Cardiac muscle cell (in vitro differentiated cells and primary cell): ENCODE measurements at places on chromosomes 7 and 10.

GRCh38 chr10:119652361-119652730 lies 1.2 kb downstream of the BAG3 start:
- peak; percentile 69 for DNase-seq

GRCh38 chr10:98260752-98261151 lies 7.2 kb downstream of the LOXL4 start:
- DNase-seq = no peak

DNA sequence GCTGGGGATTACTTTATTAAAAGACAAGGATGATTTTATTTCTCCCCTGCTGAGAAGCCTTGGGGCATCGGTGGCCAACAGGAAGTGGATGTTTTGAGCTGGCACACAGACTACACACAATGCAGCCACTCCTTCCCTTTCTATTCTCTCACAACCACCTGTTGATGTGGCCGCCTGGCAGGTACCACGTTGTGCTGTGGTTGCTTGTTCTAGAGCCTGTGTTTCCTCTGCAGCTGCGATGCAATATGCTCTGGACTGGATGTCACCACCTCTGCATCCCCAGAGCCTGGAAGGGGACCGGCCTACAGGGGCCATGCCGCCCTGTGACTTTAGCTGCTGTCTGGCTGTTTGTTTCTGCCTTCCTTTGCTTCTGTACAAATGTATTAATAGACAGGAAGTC lies 195.7 kb upstream of the CELF2 start:
- DNase-seq = no peak

GRCh38 chr10:95655571-95656290 lies 780 bp downstream of the ALDH18A1 start:
- peak; percentile 40 for DNase-seq

GRCh38 chr7:151308791-151309190 lies 32.8 kb upstream of the NUB1 start:
- no peak for DNase-seq

- no peak for DNase-seq
Observed at GRCh38 chr7:143518521-143518920, 40.8 kb downstream of the TAS2R41 start.

GRCh38 chr7:97859606-97860204 lies 12.5 kb downstream of the ASNS start:
- DNase-seq = no peak

DNA sequence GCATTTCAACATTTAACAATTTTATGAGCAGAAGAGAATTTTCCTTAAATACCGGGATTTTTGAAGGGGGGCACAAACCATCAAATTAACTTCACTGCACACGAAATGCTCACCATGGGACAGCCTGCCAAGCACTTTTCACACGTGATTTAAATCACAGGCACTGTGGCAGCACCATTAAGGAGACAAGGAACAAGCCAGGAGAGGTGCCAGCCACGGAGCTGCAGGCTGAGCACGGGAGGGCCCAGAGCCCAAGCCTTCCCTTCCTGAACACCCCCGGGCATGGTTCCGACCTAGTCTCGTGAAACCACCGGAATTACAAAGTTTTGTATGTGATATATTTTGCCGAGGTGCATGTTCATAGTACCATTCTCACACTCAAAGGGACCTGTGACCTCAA lies 13.4 kb downstream of the PITRM1 start:
- DNase-seq = no peak

- peak; percentile 57 for DNase-seq
Observed at GRCh38 chr10:33136271-33136670, 178.2 kb upstream of the ITGB1 start.

- DNase-seq = peak; percentile 26
Observed at GRCh38 chr7:30430777-30431176, 47.8 kb downstream of the NOD1 start.

DNA sequence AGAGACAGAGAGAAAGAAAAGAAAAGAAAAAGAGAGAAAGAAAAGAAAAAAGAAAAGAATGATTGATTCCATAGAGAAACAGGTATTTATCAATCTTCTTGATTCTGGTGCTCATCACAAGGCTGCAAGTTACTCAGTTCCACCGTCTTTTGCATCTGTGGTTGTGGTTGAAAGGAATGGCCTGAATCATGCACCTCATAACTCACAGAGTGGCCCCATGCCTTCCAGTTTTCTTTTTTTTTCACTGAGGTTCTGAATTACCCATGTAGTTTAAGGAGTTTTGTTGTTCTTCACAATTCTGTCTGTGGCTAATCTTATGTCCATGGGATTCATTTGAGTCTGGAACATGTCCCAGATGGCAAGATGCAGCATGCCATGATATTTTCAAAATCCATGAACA lies 156.0 kb downstream of the ZNF33B start:
- no peak for DNase-seq

DNA sequence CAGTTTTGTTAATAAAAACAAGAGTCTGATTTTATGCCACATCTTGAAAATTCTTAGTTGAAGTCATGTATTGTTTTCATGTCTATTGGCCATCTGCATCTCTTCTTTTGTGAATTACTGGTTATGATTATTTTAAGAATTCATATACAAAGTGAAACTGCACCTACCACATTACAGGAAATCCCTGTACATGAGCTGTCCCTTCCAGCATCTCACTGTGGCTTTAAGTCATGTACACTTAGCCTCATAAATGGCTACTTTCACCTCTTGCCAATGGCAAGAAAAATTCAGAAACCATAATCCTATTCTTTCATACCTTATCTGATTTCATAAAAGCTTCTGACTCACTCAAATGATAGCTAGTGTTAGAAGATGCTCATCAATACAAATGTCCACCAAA lies 48.6 kb downstream of the CRTAC1 start:
- no peak for DNase-seq

DNA sequence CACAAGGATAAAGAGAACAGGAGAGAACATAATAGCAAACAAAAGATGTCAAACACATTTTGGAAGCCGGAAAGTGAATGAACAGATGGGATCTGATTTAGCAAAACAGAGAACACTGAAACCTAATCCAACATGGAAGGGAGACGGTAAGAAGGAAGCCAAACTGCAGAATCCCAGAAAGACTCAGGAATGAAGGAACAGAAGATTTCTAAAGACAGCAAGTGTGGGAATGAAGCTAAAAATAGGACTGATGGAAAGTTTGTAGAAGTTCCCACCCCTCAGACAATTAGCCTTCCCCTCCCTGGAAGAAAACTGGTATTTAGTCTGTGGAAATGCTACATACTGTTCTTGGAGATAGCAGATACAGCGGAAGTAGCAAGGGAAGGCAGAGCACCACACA lies 40.8 kb downstream of the SLC16A12 start:
- DNase-seq = no peak

DNA sequence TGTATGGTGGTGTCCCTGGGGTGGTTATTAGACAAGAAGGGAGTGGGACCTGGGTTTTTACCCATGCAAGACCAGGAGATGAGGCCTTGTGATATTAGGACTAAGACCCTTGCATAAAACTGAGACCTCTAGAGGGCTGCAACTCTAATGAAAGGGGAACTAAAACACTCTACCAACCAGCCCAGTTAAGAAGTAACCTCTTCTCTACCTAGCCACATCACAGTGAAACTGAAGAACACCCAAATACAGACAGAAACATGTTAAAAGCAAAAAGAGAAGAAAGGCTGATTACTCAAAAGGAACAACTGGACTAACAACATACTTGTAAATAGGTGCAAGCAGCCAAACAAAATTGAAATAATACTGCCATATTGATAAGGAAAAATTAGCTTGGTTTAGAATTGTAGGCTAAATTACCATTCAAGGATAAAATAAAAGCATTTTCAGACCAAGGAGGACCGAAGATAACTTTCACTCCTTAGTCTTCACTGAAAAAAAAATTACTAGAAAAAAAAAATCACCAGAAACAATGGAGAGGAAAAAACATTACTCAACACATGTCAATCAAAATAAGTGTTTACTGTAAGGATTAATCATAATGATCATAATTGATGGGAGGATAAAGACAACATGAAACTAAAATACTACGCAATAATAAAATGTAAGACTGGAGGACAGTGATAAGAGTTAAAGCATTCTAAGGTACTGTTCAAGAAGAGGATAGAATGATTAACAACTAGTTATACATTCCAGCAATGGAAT lies 27.6 kb downstream of the ERLIN1 start:
- DNase-seq = no peak

- no peak for DNase-seq
Observed at GRCh38 chr10:91345716-91346115, 64.4 kb upstream of the HECTD2 start.

GRCh38 chr7:77444123-77444522 lies 28.0 kb upstream of the GSAP start:
- peak; percentile 67 for DNase-seq

DNA sequence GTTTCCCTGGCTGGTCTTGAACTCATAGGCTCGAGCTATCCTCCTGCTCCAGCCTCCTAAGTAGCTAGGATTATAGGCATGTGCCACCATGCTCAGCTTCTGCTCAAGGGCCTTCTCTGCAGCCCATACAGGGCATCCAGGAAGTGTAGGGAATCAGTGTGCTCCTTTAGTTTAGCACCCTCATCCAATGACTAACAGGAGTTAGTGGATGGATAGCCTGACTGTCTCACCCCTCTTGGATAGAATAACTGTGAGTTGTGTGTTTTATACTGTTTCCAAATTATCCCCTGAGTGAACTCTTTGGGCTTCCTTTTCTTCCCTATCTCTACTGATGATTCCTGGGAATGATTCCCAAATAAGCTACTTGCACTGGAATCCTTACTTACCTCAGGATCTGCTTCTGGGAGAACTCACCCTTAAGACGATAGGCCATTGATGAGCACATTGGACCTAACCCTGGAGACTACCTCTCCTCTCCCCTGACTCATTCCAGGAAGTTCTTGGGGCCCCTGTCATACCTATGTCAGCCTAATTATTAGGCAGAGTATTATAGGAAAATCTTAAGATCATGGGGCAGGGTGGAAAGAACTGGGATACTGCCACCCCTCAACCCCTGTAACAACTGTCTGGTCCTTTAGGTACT lies 18.5 kb downstream of the STRIP2 start:
- DNase-seq = no peak

DNA sequence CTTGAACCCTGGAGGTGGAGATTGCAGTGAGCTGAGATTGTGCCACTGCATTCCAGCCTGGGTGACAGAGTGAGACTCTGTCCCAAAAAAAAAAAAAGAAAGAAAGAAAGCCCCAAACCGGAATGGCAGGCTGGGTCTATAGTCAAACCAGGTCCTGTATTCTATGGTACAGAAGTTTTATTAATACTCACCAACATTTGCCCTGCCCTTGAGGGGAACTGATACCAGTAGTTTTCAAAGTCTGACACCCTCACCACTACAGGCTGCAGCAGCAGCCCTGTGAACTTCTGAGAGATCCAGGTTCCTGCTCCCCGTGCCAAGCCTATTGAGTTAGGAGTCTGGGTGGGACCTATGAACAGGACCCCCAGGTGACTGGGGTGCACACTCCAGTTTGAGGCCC lies 80.6 kb downstream of the RGS10 start:
- DNase-seq = no peak

DNA sequence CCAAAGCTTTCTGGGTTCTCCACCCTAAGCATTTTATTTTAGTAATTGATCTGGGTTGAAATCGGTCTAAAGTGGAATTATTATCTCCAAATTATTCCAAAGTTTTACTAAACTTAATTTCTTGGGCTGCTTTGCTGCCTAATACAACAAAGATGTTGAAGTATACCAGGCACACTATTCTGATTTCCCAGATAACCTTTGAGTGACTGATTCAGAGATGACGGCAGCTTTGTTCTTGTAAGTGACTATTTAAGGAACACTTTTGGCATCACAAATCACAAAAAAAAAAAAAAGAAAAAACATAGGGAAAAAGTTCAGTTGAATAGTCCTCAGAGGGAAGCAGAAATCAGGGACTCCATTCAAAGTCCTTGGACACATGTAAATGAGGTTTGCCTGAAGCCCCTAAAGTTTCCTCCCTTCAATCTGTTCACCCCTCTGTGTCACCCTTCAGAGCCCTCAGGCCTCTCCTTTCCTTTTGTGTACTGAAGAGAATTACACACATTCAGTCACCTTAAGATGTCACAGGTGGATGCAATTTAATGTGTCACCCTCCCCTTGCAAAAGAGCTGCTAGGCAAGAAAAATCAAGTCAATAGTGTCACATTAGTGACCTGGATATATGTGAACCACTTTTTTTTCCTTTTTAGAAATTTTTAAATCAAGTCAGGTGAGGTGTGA lies 81.5 kb downstream of the RTKN2 start:
- DNase-seq = no peak

GRCh38 chr10:9792181-9792580 lies 1225.5 kb upstream of the CELF2 start:
- no peak for DNase-seq

DNA sequence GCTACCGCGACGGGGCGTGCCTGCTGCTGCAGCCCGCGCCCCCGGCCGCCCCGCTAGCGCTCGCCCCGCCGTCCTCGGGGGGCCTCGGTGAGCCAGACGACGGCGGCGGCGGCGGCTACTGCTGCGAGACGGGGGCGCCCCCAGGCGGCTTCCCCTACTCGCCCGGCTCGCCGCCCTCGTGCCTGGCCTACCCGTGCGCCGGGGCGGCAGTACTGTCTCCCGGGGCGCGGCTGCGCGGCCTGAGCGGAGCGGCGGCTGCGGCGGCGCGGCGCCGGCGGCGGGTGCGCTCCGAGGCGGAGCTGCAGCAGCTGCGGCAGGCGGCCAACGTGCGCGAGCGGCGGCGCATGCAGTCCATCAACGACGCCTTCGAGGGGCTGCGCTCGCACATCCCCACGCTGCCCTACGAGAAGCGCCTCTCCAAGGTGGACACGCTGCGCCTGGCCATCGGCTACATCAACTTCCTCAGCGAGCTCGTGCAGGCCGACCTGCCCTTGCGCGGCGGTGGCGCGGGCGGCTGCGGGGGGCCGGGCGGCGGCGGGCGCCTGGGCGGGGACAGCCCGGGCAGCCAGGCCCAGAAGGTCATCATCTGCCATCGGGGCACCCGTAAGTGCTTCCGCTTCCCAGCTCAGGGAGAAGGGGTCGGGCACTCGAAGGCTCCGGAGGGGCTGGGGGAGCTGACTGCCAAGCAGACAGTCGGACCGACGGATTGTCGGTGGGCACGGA lies 761 bp downstream of the PTF1A start:
- no peak for DNase-seq

- no peak for DNase-seq
Observed at GRCh38 chr7:104928721-104929400, 85.1 kb upstream of the KMT2E start.

DNA sequence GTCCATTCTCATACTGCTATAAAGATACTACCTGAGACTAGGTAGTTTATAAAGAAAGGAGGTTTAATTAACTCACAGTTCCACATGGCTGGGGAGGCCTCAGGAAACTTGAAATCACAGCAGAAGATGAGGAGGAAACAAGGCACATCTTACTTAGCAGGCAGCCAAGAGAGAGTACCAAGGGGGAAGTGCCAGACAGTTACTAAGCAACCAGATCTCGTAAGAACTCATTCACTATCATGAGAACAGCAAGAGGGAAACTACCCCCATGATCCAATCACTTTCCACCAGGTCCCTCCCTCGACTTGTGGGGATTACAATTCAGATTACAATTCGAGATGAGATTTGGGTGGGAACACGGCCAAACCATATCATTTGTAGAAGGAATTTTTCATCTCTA lies 36.3 kb downstream of the NHLRC2 start:
- peak; percentile 13 for DNase-seq

GRCh38 chr10:50280049-50280841 lies 28.9 kb upstream of the ASAH2 start:
- DNase-seq = no peak
